ENCODE measurements at places on chromosomes 4 and X.

DNA sequence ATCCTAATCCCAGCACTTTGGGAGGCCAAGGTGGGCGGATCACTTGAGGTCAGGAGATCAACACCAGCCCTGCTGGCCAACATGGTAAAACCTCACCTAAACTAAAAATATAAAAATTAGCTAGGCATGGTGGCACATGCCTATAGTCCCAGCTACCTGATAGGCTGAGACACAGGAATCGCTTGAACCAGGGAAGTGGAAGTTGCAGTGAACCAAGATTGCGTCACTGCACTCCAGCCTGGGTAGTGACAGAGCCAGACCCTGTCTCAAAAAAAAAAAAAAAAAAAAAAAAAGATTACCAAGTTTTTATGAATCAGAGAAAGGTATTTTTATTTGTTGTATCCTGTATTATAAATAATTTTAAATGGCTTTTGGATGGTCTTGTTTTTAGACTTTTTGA lies 15.1 kb downstream of the TRAPPC11 start:
- no peak for DNase-seq

GRCh38 chr4:98657531-98658286 lies 702 bp downstream of the TSPAN5 start:
- DNase-seq: peak; percentile 6

GRCh38 chrX:38768079-38768478 lies 33.2 kb upstream of the MID1IP1 start:
- DNase-seq: no peak

- DNase-seq: no peak
Measured at GRCh38 chr4:3030566-3031356, 43.6 kb downstream of the HTT-AS start.

DNA sequence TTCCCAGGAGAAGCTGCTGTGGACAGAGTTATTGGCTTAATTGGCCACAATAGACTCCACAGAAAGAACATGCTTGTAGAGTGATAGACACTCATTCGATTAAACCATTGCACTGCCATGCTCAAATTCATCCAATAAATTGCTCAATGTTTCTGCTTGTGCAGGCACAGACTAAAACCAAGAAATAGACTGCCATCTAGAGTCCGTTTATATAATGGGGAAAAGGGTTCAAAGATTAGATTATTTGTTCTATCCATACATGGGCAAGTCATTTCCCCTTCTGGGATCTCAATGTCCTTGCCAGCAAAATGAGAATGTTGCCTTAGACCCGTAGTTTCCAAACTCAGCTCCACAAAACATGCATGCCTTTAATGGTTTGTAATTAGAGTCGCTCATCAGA lies 8.7 kb downstream of the SMIM10 start:
- DNase-seq: no peak

DNA sequence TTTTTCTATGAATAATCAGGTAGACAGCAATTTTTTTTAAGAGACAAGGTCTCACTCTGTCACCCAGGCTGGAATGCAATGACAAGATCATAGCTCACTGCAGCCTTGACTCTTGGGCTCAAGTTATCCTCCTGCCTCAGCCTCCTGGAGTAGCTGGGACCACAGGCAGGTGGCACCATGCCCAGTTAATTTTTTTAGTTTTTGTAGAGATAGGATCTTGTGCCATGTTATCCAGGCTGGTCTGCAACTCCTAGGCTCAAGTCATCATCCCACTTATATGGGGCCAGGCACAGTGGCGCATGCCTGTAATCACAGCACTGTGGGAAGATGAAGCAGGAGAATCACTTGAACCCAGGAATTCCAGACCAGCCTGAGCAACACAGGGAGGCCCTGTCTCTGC lies 26.8 kb downstream of the AFAP1 start:
- no peak for DNase-seq

- no peak for DNase-seq
Measured at GRCh38 chr4:109495514-109495913, 61.9 kb downstream of the SEC24B start.

DNA sequence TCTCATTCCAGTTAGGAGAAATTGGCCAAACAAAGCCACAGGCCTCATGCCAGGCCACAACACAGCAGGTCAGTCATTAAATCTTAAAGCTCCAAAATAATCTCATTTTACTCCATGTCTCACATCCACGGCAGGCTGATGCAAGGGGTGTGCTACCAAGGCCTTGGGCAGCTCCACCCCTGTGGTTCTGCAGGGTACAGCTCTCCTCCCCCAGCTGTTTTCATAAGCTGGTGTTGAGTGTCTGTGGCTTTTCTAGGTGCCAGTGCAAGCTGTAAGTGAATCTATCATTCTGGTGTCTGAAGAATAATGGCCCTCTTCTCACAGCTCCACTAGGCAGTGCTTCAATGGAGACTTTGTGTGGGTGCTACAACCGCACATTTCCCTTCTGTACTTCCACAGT lies 949.2 kb downstream of the TECRL start:
- no peak for DNase-seq

DNA sequence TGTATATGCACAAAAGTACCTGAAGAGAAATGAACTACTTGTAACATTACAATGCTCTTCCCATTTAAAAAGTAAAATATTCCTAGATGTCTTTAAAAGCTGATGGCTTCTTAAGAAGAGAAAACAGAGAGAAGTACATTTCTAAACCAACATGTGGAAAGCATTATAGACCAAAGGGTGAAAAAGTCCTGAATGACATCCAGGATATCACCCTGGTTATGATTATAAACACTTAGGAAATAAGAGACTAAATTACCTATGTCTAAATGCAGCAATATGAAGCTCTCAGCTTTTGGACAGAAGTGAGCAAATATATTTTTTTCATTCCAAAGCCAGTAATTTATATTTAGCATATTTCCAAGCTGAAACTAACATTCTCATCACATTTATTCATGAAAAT lies 21.7 kb upstream of the EGFL6 start:
- no peak for DNase-seq

DNA sequence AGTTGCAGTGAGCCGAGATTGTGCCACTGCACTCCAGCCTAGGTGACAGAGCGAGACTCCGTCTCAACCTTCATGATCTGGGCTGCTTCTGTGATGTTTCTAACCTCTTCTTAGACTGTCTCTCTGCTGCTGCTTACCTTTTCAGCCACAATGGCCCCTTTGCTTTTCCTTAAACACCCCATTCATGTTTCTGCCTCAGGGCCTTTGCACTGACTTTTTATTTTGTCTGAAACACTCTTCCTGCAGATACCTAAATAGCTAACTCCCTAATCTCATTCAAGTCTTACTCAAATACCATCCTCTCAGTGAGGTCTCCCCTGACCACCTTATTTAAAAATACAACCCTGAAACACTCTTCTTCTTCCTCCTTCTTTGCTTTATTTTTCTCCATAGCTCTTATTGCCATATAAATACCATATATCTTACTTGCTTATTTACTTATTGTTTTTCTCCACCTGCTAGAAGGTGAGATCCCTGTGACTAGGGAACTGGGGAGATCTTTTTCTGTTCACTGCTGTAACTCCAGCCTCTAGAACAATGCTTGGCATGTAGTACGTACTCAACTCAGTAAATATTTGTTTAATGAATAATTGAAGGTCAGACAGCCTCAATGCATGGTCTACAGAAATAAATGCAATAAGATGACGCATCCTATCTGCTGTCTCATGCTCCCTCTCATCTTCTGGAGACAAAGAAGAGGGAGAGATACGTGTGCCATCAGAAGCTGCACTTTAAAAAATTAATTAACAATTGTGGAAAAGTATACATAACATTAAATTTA lies 43.8 kb upstream of the SETD7 start:
- DNase-seq: no peak

- no peak for DNase-seq
Measured at GRCh38 chr4:68997040-68997439, 45.4 kb upstream of the UGT2A3 start.

GRCh38 chr4:114393295-114394038 lies 205.1 kb upstream of the UGT8 start:
- no peak for DNase-seq

DNA sequence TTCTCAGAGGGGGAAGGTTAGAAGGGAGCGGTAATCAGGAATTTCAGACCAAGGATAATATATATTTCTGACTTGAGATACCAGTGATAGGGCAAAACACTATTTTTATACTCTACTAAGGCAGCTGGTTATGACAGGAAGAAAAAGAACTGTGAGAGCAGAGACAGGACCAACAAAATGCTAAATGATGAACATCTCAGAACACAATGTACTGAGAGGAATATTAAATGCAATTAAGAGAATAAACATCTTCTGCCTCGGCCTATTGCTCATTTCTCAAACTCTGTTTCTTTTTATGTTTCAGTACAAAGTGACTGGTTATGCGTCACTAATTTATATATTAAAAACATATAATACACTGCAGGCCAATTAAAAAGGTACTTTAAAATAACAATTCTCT lies 122.0 kb upstream of the RLIM start:
- DNase-seq: no peak

DNA sequence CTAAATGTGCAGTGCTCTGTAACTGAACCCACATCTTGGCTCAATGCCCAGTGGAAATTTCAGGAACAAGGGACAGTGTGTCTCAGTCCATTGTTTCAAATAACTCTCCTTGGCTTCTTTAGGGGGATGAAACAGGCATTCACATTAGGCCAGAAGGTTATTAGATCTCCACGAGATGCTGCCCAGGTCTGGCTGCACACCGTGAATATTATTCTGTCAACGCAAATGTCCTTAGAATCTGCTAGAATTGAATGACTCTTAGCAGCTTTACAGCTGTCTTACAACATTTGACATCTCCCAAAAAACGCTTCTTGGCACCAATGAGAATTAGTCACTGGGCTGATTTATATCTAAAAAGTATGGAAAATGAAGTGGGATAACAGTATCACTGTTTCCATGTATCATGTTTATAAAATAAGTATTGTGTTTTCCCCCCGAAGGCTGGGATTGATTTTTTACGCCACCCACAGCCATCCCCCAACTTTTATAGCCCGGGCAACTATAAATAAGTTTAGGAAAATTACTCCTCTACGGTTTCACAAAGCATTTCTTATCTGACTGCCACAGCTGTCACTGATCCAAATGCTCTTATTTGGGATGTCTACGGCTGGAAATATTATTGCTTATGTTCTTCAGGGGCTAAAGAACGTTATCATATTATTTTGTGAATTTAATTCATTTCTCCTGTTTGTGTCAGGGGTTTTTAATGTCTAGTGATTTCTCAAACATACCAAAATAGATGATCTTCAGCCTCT lies 559.7 kb upstream of the FAT1 start:
- DNase-seq: no peak

DNA sequence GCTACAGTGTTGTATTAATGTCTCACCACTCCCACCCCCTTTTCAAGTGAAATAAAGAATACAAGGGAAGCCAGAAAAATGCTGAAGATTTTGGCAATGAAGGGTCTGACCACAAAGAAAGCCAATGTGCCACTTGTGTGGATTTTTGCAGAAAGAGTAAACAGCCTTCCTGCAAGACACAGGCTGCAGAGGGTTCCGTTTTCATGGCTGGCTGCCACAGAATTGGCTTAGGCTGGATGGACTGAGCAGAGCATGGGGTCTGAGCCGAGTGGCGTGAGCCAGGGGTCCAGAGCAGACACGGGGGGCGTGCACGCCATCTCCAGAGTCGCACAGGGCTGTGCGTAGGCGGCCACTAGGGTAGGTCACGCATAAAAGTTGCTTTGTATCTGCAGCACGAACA lies 69.2 kb downstream of the MTNR1A start:
- no peak for DNase-seq

DNA sequence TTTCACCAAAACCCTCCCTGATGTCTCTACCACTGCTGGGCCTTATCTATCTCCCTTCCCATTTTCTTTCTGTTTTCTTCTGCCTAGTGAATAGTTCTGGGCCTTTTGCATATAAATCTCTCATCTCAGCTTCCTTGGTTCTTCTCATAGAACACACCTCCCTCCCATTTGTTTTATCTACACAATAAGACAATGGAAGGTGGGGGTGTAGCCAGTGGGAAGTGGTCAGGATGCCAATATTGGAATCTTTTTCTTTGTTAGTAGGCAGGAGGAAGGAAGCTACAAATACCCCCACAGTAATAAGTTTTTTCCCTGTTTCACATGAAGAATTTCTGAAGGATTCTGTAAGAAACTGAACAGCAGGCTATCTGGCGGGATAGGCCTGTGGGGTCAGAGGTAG lies 30.9 kb upstream of the RHOH start:
- no peak for DNase-seq

DNA sequence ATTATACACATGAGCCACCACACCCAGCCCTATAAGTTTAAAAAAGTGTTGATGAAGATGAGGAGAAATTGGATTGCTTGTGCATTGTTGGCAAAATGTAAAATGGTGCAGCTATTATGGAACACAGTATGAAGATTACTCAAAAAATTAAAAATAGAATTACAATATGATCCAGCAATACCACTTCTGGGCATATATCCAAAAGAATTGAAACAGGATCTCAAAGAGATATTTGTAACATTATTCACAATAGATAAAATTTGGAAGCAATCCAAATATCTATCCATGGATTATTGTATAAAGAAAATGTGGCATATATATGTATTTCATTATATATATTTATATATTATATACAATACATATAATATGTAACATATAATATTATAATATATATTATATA lies 515.6 kb upstream of the GNPDA2 start:
- no peak for DNase-seq

DNA sequence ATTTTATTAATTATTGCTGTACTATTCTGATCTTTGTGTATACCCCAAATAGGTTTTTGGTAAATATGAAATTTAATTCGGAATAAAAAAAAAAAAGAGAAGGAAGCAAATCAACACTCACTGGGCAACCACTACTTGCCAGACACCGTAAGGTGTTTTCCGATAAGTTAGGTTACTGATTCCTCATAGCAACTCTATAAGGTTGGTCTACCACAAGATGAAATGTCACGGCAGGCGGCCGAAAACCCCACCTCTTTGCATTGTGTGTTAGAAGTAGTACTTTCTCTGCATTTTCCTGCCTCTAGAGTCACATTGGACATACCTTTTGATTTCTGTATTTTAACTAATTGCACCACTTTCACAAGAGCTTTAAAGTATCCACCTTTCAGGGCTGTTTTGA lies 44.5 kb upstream of the RASGEF1B start:
- DNase-seq: no peak

- DNase-seq: no peak
Measured at GRCh38 chr4:151251603-151252304, 25.2 kb upstream of the PRSS48 start.

- DNase-seq: no peak
Measured at GRCh38 chr4:95838192-95838591, 1.7 kb upstream of the PDHA2 start.

DNA sequence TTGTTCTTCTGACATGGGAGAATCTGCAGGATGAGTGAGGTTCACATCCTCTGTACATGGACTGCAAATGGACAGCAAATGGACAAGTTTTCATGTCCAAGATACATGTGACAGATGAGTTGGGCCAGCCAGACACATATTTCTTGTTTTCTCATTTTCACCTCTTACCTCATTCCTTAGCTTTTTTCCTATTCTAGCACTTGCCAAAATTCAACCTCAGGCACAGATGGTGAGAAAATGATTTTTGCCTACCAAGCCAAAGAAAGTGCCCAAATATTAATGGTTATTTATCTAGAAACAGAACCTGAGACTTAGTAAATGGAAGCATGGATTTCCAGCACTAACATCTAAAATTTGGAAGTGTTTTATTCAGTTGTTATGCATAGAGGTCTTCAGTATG lies 402.2 kb downstream of the AFF2 start:
- DNase-seq: no peak

GRCh38 chr4:108779958-108780357 lies 17.1 kb upstream of the ETNPPL start:
- no peak for DNase-seq

- DNase-seq: no peak
Measured at GRCh38 chr4:79552311-79552710, 144.3 kb upstream of the GK2 start.
